Left ventricle myocardium inferior (tissue), 1 donor: ENCODE measurements at places on chromosomes 16 and 17. TPM values are rescaled to one million over a fixed set of nuclear protein-coding genes. Genes with fewer than 3 reads are reported as not detected.

The KRTAP2-1 gene
- total RNA-seq: not detected

The ABAT gene
- total RNA-seq: 14.5 TPM

DNA sequence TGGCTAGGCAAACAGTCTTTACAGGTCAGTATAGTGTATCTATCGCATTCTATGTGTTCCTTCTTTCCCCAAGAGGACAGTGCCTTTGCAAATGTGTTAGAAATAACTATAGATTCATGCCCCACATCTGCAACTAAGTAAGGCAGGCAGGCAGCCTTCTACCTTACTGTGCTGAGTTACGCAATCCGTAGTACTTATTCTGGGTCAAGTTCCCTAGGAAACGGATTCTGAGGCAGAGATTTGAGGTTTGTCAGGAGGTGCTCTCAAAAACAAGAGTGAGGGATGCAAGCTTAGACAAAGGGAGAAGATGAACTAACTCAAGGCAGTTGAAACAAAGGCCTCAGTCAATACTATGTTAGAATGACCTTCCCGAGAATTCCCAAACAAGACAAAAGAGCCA, 12.7 kb upstream of the ANKFY1 start:
- no peak overlapping the region for H3K4me3 ChIP-seq
- H3K4me1 ChIP-seq: peaks cover 27% of the 10 kb centered on the region
- H3K36me3 ChIP-seq: peaks cover 25% of the 10 kb centered on the region
- no peaks in the 10 kb centered on the region for H3K27me3 ChIP-seq
- no peak for DNase-seq

- no peak overlapping the region for H3K27ac ChIP-seq
- H3K27me3 ChIP-seq: no peaks in the 10 kb centered on the region
- H3K4me1 ChIP-seq: peaks cover 46% of the 10 kb centered on the region
- DNase-seq: no peak
Observed at GRCh38 chr16:2487903-2488531, 13.1 kb downstream of the TBC1D24 start.

DNA sequence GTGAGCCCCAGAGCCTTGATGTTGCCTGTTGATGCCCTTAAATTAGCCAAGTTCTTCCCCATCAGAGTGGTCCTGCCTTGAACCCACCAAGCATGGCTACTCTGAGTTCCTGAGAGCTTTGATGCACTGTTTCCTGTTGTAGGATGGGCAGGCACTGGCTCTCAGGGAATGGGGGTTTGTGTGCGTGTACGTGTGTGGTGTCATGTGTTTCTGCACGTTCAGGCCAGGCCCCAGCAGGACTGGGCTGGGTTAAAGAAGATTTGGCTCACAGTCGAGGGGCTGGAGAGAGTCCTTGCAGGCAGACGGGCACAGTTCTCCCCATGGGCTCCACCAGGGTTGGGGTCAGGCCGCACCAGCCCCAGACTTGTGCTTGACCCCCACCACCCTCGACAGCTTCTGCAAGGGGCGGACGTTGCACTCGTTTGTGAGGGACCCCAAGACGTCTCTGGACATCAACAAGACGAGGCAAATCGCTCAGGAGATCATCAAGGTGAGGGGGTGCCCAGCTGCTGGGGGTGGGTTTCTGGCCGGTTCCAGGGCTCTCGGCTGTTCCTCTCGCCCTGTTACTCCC, 23.4 kb upstream of the LGALS9 start:
- no peak for DNase-seq
- no peaks in the 10 kb centered on the region for H3K27me3 ChIP-seq
- no peak overlapping the region for H3K4me3 ChIP-seq
- H3K4me1 ChIP-seq: peaks cover 21% of the 10 kb centered on the region

DNA sequence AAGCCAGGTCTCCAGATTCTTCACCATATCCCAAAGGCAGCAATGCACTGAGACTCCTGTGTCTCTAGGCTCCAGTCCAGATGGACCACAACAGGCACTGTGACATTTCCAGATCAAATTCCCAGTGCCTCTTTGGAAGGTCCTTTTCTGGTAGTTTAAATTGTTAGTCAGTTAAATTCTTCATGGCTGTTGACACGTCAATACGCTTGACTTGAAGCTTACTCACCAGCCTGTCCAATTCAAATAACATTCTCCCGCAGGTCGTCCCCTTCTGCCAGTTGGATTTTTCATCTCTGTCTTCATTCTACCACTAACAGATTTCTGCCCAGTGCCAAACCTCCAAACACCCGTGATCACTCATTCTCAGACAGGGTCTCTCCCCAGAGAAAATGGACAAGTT, 86.7 kb downstream of the SHISA9 start:
- no peak overlapping the region for H3K4me3 ChIP-seq
- H3K4me1 ChIP-seq: no peaks in the 10 kb centered on the region
- H3K27ac ChIP-seq: no peak overlapping the region
- H3K36me3 ChIP-seq: no peaks in the 10 kb centered on the region
- DNase-seq: no peak

DNA sequence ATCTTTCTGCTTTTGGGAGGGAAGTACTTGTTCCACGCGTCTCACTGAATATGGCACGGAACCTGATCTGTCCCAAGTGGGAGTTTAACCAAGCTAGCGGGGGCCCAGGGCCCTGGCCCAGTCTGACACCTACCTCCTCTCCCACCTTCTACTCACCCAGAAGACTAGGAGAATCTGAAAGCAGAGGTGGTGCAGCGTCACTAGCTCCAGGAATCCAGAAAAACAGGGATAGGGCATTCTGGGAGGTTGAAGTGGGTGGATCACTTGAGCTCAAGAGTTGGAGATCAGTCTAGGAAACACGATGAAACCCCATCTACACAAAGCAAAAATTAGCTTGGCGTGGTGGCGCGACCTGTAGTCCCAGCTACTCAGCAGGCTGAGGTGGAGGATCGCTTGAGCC, 163.5 kb upstream of the ZNF267 start:
- no peak overlapping the region for H3K4me3 ChIP-seq
- no peak for DNase-seq
- H3K36me3 ChIP-seq: peaks cover 28% of the 10 kb centered on the region
- H3K27me3 ChIP-seq: no peaks in the 10 kb centered on the region

GRCh38 chr17:61149862-61150362, 249.7 kb upstream of the TBX2 start:
- H3K27ac ChIP-seq: no peak overlapping the region
- H3K27me3 ChIP-seq: no peaks in the 10 kb centered on the region
- no peaks in the 10 kb centered on the region for H3K36me3 ChIP-seq
- no peak overlapping the region for H3K4me3 ChIP-seq
- peaks cover 13% of the 10 kb centered on the region for H3K4me1 ChIP-seq

DNA sequence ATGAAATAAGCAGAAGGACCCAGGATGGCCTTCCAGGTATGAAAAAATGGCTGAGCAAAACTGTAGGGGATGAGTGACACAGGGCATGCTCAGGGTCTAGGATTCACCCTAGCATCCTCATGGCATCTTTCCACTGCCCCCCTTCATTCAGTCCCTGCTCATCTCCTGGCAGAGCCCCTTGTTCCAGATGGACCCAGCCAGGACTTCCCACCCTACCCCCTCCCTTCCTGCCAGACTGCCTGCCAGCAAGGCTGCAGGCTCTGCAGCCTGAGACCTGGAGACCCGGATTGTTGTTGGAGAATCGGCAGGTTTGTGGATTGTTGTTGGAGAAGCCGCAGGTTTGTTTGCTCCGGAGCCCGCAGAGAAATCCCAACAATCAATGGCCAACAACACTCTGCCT, 6.6 kb downstream of the SEZ6 start:
- peaks cover 21% of the 10 kb centered on the region for H3K27me3 ChIP-seq
- no peak overlapping the region for H3K27ac ChIP-seq
- H3K36me3 ChIP-seq: no peaks in the 10 kb centered on the region
- H3K4me3 ChIP-seq: no peak overlapping the region
- no peak for DNase-seq
- H3K4me1 ChIP-seq: peaks cover 6% of the 10 kb centered on the region
